ENCODE measurements at places on chromosomes 1 and 21.

- no peak for DNase-seq
Observed at GRCh38 chr1:200977071-200977754, 46.3 kb downstream of the KIF21B start.

DNA sequence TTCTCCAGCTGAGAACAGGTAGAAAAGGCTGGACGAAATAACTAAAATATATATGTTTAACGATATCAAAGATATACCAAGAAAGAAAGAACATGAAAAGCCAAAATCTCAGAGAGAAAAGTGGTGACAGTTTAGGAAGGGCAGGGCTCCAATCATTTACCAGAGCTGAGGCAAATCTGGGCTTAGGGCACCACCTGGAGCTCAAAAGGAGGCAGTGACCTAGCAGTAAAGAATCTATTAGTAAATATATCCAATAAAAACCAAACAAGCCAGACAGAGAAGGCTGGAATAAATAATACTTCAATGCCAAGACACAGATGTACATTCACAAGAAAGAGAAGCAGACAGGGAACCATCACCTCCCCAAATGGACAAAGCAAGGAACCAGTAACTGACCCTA is 43.5 kb downstream of the CHIA start:
- peak; percentile 27 for DNase-seq

GRCh38 chr1:32900371-32900955 is 726 bp downstream of the TMEM54 start:
- DNase-seq: no peak

DNA sequence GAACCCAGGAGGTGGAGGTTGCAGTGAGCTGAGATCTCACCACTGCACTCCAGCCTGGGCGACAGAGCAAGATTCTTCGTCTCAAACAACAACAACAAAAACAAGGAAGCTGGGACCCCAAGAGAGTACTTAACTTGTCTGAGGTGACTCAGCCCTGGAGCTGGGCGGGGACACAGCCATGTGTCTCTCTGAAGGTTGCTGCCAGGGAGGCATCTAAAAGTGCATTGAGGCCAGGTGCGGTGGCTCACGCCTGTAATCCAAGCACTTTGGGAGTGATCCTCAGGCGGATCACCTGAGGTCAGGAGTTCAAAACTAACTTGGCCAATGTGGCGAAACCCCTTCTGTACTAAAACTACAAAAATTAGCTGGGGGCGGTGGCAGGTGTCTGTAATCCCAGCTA is 7.7 kb downstream of the IFI6 start:
- DNase-seq: no peak

DNA sequence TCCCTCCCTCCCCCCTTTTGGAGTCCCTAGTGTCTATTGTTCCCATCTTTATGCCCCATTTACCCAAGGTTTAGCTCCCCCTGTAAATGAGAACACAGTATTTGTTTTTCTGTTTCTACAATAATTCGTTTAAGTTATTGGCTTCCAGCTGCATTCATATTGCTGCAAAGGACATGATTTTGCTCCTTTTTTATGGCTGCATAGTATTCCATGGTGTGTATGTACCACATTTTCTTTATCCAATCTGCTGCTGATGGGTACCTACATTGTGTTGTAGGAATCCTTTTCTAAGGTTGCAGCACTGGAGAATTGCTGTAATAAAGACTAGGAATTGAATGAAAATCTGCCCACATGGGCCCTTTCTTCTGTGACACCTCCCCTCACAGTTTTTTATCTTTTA is 6.8 kb downstream of the SLC25A24 start:
- no peak for DNase-seq

DNA sequence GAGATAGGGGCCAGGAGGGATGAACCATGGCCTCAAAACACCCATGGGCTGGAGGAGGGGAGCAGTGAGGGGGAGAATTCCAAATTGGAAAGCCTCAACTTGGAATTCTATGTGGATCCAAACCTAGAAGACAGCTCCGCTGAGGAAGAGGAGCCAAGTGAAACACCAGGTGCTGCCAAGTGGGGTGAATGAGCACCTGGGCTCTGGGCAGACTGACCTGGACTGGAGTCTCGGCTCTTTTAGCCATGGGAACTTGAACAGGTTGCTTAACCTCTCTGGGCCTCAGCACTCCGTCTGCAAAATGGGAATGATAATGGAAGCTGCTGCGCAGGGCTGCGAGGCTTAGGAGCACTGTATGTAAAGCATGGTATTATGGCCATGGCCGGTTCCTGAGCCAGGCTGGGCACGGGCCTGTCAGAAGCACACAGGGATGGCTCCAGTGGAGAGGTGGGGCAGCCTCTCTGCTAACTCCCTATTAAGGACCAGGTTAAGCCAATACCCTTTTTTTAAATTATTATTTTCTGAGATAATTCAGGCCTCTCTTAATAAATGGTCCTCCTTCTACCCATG is 81.5 kb downstream of the SYT2 start:
- DNase-seq: no peak

DNA sequence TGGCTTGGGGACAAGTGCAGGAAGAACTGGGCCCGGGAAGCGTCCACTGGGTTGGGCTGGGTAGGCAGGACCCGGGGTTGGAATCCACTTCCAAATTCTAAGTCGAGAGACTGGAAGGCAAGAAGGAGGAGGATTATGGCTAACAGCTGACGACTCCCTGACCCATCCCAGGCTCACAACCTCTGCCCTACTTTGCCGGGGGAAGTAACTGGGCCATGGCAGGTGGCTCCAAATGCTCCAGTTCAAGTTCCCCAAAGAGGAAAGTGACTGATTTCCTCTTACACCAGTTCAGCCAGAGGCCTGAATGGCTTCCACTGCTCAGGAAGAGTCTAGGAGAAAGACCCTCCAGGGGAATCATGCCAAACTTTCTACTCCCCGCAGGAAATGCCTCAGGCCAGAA is 11.4 kb downstream of the EMC1 start:
- DNase-seq: no peak

DNA sequence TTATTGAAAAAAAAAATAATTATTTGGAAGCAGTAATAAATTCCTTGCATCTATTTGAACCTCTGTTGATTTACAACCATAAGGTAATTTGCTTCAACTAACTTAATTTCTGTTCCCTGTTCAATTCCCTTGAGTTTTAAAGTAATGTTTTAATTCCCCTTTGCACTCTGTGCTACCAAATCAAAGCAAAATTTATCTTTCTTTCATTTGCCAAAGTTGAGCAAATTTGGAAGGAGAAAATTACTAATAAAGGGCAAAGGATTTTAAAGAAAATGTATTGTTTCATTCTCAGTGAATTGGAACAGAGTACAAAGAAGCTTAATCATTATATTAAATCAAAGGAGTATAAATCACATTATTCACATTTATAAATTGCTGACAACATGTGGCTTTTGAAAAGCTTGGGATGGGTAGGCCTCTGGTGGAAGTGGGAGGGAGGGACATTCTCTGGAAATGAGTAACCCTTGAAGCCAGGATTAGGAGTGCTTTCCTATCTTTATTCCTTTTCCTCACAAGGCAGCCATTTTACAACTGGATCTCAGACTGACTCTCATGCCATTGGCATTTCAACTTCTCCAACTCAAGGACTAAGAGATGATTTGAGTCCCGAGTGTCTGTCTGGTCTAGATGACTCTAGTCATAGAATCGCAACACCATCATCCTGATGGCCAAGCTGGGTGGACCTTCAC is 331.6 kb upstream of the DUSP10 start:
- DNase-seq: no peak

- DNase-seq: no peak
Observed at GRCh38 chr1:23902321-23903278, 10.6 kb downstream of the CNR2 start.

DNA sequence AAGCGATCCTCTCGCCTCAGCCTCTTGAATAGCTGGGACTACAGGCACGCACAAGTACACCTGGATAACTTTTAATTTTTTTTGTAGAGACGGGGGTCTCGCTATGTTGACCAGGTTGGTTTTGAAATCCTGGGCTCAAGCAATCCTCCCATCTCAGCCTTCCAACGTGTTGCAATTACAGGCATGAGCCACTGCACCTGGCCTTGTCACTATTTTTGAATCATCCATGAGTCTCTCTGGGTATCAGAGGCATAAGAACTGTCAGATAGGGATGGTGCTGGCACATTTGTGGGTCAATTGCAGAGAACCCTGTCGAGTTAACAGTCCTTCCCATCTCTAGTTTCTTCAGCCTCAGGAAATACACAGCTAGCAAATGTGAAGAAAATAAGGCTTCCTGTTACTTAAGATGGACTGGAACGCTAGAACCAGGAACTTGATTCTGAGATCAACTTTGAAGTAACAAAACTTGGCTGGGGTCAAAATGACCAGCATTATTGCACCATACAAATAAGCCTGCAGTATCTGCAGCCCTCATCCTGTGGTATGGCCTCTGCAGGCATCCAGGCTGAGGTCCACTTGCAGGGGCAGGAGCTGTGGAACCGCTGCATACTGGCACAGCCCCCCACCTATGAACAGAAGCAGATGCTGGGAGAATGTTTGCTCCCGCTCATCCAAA is 124.3 kb upstream of the GADD45A start:
- peak; percentile 25 for DNase-seq

GRCh38 chr1:27350663-27351540 is 9.1 kb downstream of the SYTL1 start:
- no peak for DNase-seq

DNA sequence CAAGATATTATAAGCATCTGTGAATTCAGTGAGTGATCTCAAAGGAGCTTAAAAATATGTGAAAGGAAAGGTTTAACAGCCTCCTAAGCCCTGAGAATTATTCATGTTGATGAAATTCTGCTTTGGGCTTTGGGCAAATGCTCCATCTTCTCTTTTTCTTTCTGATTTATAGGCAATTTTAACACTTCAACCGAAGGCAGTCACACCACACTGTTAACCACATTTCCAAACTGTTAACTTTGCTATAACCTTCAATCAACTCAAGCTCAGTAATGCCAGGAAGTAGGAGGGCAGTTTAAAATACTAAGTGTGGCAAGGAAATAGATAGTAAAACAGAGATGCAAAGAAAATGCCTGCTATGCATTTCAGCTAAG is 54.4 kb upstream of the NEK7 start:
- no peak for DNase-seq

- no peak for DNase-seq
Observed at GRCh38 chr1:247747616-247748015, 325 bp downstream of the OR14A2 start.

DNA sequence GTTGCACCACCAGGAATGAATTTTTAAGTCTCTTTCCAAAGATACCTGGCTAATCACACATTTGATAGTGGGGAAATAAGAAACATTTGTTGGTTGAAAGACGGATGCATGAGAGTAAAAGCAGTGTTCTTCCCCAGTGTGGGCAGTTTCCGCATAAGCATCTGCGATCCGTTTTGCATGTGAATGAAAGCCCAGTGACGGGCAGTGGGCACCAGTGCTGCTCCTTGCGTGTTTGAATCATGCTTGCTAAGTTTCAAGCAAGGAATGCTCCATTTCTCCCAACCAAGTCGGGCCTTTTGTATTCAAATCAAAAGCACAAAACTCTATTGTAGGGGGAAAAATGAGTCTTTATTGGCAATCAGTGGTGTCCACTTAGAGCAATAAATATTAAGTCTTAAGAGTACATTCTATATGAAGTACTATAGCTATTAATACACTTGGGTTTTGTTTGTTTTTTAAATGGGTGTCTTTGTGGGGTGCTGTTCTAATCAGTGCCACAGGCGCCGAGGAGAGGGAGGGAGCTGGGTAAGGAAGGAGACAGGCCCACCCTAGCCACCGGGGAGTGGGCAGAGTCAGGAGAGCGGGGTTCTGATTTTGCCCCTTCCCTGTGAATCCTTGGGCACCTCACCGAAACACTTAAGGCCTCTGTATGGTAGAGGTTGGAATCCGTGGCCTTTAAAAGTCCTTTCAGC is 750 bp upstream of the PTGFRN start:
- no peak for DNase-seq

DNA sequence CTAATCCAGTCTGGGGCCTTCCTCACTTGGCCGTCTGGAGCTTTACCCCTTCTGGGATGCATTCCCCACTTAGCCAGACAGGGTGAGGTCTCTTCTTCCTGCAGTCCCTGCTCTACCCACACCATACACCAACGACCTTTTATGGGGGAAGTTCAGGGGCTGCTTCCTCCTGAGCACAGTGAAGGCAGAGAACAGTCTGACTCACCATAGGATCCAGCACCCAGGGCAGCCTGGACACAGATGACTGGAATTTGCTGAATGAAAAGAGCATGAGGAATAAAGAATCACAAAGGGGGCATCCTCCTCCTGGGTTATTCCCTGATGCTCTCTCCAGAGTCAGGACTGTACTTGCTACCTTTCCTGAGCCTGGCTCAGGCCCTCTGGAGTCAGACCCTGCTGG is 4.6 kb upstream of the FOXE3 start:
- no peak for DNase-seq

DNA sequence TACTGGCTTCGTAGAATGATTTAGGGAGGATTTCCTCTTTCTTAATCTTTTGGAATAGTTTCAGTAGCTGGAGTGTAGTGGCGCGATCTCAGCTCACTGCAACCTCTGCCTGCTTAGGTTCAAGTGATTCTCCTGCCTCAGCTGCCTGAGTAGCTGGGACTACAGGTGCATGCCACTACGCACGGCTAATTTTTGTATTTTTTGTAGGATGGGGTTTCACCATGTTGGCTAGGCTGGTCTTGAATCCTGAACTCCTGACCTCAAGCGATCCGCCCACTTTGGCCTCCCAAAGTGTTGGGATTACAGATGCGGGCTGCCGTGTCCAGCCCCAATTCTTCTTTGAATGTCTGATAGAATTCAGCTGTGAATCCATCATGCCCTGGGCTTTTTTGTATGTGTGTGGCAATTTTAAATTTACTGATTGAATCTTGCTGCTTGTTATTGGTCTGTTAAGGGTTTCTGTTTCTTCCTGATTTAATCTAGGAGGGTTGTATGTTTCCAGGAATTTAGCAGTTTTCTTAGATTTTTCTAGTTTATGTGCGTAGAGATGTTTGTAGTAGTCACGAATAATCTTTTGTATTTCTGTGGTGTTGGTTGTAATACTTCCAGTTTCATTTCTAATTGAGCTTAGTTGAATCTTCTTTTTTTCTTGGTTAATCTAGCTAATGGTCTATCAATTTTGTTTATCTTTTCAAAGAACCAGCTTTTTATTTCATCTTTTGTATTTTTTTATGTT is 15.3 kb downstream of the MAN1C1 start:
- no peak for DNase-seq

DNA sequence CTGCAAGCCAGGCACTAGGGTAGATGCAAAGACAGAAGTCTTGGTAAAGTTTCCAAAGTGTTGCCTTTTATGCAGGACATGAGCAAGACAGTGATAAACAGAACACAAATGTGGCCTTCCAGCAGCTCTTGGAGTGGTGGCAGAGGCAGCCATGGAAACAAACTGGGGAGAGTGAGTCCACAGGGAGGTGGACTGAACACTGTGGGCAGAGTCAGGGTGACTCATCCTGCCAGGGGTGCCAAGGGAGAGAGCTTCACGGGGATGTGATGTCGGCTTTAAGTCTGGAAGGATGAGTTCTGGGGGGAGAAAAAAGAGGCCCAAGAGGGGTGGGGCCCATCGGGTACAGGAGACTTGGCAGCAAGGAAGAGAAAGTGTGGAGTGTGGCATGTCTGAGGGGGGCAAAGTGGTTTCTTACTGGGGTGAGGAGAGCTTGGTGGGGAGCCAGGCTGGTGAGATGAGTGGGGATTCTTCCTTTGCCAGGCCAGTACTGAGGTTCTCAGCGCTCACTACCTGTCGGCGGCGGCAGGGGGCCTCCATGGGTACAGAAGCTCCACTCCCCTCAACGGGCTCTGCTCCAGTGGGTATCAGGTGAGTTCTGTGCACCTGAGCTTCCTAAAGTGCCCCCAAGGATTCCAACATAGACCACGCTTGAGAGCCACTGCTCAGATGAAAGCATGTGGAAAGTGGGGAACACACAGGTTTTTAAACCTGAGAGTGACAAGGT is 41.8 kb downstream of the KIAA0040 start:
- no peak for DNase-seq

- no peak for DNase-seq
Observed at GRCh38 chr1:37719572-37720195, 27.4 kb downstream of the CDCA8 start.

Data from SHP77 (cell line).